Lung (tissue), 17 donors: ENCODE measurements at places on chromosomes 1 and 21.

GRCh38 chr1:100567062-100567461 is 29.1 kb downstream of the GPR88 start:
- DNase-seq: no peak

DNA sequence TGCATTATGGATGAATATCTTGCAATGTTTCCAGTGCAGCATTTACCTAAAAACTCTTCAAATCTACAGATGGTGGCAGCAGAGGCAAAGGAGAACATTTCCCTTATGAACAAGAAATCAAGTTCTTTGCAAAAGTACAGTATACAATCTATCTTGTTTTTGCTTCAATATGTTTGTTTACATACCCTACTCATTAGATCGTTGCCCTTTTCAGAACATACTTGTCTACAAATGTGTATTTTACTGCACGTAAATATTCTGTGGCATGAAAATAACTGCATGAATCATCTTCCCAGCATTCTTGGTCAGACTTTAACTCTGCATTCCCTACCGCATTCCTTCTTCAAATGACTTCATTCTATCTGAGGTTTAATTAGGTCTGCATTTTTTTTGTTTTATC is 212.7 kb downstream of the ZP4 start:
- peak; percentile 80 for DNase-seq

GRCh38 chr1:53685272-53686051 is 53.5 kb downstream of the GLIS1 start:
- no peak for DNase-seq

DNA sequence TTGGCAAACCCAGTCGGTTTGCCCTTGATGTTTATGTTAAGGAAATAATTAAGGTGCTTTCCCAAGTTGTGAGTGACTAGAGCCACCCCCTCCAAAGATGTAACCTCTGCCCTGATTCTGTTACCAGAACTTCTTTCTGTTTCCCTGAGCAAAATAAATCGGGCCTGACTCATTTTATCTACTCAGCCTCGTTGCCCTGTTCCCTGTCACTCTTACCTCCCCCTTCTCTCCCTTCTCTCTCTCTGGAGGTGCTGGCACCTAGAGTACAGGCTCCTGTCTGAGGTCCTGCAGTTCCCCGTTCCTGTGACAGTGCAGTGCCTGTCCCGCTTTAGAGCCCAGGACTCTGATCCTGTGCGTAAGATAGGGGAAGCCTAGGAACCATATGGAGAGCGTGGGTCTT is 35.4 kb downstream of the CXADR start:
- DNase-seq: no peak

- peak; percentile 2 for DNase-seq
These were observed 40.0 kb upstream of the RGS7 start for GRCh38 chr1:241396747-241397681.

- no peak for DNase-seq
These were observed 25.2 kb upstream of the OR10J4 start for GRCh38 chr1:159406821-159407220.

DNA sequence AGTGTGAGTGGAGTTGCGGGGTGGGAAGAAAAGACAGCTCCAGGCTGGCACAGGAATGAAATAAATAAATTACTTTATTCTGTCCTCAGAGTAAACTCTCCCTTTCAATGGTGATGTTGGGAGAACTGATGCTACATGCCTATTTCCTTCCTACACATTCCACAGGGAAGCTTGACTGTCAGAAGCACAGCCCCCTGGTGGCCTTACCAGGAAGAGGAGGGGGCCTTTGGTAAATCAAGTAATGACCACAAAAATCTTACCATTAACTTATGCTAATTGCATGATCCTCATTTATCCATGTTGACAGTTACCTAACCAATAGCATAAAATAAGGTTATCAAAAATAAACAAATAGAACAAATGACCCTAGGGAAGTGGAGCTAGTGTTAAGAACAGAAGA is 605.0 kb upstream of the PKN2 start:
- DNase-seq: no peak

GRCh38 chr1:65178235-65178634 is 30.2 kb downstream of the AK4 start:
- DNase-seq: no peak

GRCh38 chr1:228018961-228019721 is 12.3 kb downstream of the WNT3A start:
- DNase-seq: no peak

- no peak for DNase-seq
These were observed 14.5 kb upstream of the TTF2 start for GRCh38 chr1:117045644-117046043.

DNA sequence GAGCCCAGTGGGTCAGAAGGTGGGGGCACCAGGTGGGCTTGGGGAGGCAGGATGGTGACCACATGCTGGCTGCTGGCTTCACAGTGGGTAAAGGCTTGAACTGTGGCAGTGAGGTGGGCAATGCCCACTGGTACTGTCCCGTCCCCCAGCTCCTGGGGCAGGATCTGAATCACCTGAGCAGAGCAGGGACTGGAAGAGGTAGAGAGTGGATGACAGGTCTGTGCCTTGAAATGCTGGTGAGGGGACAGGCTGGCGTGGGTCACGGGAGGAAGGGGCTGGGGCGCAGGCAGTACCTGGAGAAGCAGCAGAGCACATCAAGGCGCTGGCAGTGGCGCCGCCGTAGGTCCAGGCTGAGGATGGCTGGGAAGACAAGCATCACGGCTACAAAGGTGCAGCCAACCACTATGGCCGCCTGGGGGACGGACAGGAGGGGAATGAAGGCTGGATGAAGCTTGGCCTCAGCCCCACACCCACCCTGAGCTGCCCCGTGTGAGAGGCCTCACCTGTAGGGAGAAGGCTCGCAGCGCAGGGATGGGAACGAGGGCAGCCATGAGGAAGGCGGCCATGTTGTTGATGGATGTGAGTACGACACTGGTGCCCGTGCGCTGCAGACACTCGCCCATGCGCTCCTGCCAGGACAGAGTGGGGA is 14.9 kb downstream of the PTCH2 start:
- DNase-seq: no peak

DNA sequence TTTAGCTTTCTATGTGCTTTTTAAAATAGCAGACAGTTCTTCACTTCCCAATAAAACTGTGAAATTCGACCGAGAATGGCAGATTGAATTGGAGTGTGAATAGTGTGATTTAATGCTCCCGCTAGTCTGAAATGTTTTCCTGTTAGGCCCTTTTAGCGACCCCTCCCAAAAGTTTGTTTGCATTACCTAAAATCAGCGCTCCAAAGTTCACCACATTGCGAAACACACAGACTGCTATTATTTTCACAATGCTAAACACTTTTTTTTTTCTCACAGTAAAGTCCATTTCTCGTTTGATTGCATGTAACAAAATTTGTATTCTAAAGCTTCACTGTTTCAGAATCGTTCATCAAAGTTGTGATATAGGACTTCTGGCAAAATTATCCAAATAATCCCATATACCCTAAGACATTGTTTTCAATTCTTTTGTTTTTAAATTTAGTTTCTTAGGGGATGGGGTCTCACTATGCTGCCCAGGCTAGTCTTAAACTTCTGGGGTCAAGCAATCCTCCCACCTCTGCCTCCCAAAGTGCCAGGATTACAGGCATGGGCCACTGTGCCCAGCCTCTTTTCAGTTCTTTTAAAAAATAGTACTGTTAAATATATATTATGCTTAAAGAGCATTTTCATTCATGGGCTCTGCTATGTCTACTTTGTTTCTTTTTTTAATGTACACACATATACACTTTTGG is 76.5 kb upstream of the USH2A start:
- peak; percentile 38 for DNase-seq

DNA sequence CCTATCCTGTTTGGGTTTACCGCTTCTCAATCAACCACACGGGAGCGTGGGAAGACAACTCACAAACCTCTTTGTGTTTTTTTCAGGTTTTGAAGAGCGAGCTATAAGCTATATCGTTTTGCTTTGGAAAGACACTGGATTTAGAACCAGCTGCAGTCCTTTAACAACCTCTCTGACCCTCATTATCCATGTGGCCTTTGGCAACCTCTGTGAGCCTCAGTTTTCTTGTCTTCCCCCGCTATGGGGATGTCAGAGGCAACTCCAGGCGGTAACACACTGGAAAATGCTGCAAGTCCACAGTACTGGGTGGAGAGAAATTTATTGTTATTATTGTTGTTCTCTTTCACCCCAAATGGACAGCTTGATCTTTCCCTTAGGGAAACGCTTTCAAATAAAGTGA is 100.0 kb downstream of the ETS2 start:
- no peak for DNase-seq

- DNase-seq: no peak
These were observed 12.3 kb downstream of the ZP4 start for GRCh38 chr1:237878406-237878805.

DNA sequence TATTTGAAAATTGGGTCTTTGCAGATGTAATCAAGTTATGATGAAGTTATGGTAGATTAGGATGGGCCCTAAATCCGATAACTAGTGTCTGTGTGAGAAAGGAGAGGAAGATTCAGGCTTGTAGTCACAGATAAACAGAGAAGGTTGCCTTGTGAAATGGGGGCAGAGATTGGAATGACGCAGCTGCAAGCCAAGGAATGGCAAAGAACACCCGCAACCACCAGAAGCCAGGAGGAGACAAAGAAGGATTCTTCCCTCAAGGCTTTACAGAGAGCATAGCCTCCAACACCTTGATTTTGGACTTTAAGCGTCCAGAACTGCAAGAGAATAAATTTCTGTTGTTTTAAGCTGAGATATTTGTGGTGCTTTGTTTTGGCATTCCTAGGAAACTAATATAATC is 35.4 kb upstream of the COL24A1 start:
- DNase-seq: no peak

DNA sequence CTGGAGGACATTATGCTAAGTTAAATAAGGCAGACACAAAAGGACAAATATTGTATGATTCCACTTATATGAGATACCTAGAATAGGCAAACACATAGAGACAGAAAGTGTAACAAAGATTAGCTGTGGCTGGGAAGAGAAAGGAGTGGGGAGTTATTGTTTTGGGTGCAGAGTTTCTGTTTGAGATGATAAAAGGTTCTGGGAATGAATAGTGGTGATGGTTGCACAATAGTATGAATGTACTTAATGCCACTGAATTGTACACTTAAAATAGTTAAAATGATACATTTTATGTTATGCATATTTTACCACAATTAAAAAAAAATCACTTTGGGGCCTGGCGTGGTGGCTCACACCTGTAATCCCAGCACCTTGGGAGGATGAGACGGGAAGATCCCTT is 21.2 kb upstream of the ERO1B start:
- DNase-seq: no peak

GRCh38 chr1:177873238-177873637 is 96.6 kb downstream of the SEC16B start:
- DNase-seq: no peak
